ENCODE measurements at places on chromosomes 1 and 21. TPM values are rescaled to one million over a fixed set of nuclear protein-coding genes. Genes with fewer than 3 reads are reported as not detected.

The OPTC gene
- total RNA-seq = not detected

The EPHA10 gene
- total RNA-seq = 2.3 TPM

DNA sequence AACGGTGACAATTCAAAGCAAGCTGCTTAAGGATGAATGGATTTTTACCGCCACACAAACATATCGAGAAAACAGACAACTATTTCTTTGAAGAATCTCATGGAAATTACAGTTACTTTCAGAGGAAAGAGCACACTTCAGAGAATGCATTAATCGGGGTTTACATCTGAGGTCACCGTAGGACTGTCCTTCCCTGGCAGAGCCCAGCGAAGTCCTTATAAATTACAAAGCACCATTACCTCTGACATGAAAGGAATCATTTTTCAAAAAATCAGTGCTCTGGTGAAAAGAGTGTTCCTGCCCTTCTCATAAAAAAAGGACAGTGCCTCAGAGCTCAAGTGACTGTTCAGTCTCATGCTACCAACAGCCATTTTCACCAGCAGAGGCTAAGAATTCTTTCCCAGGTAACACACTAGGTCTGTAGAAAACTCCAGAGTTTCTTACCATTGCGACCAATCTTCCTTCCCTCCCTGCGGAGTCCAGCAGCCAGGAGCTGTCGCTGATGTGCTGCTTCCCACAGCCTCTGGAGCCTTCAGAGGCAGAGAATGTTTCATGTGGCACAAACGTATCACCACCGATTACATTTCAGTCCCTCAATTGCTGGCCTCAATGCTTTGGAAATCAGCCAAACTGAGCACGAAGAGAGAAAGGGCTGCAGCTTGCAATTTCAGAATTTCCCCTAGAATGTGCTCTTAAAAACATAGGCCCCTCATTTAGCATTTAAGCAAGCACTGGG is 75.4 kb downstream of the PLD5 start:
- no peak for DNase-seq
- no peaks in the 10 kb centered on the region for H3K4me1 ChIP-seq
- no peak overlapping the region for H3K27ac ChIP-seq
- peaks cover 9% of the 10 kb centered on the region for H3K27me3 ChIP-seq
- H3K36me3 ChIP-seq = no peaks in the 10 kb centered on the region

DNA sequence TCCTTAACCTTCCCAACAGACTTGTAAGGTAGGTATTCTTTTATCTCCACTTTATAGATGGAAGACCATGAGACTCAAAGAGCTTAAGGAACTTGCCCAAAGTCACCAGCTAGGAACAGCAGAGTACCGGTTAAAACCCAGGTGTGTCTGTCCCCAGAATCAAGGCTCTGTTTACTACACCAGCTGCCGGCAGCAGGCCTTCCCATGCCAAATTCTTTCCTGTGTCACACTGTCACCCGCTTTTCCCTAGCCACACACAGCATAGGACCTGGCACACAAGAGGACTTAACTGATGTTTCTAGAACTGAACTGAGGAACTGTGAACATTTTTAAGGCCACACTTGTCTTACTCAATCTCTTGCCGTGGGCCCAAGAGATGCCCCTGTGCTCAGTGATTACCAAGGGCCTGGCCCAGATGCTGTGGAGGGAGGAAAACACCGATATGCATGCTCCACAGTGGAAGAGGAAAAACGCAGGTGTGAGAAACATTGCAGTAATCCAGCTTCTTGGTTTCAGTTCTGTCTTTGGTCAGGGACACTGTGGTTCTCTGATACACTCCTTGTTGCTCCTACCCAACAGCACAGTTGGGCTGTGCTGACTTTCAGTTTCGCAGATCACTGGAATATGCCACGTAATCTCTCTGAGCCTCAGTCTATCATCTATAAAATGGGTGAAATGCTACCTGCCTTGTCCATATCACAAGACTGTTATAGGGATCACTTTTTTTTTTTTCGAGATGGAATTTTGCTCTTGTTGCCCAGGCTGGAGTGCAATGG is 13.9 kb upstream of the LY9 start:
- peak overlapping the region; percentile 53 for H3K27ac ChIP-seq
- no peaks in the 10 kb centered on the region for H3K36me3 ChIP-seq
- DNase-seq = no peak
- H3K27me3 ChIP-seq = no peaks in the 10 kb centered on the region
- H3K4me1 ChIP-seq = no peaks in the 10 kb centered on the region

- H3K27ac ChIP-seq = no peak overlapping the region
- DNase-seq = peak; percentile 40
- peaks cover 2% of the 10 kb centered on the region for H3K4me1 ChIP-seq
- H3K36me3 ChIP-seq = no peaks in the 10 kb centered on the region
- H3K4me3 ChIP-seq = no peak overlapping the region
Observed at GRCh38 chr1:28971980-28972771, 57.8 kb downstream of the EPB41 start.

- no peaks in the 10 kb centered on the region for H3K27me3 ChIP-seq
- no peaks in the 10 kb centered on the region for H3K36me3 ChIP-seq
- H3K27ac ChIP-seq = no peak overlapping the region
- no peak for DNase-seq
Observed at GRCh38 chr1:92409946-92410549, 76.7 kb downstream of the GFI1 start.

GRCh38 chr1:157239936-157240335 is 101.7 kb upstream of the ETV3 start:
- H3K27me3 ChIP-seq = peaks cover 5% of the 10 kb centered on the region
- no peak overlapping the region for H3K4me3 ChIP-seq
- H3K27ac ChIP-seq = no peak overlapping the region
- DNase-seq = no peak
- no peaks in the 10 kb centered on the region for H3K36me3 ChIP-seq
- peaks cover 3% of the 10 kb centered on the region for H3K4me1 ChIP-seq

DNA sequence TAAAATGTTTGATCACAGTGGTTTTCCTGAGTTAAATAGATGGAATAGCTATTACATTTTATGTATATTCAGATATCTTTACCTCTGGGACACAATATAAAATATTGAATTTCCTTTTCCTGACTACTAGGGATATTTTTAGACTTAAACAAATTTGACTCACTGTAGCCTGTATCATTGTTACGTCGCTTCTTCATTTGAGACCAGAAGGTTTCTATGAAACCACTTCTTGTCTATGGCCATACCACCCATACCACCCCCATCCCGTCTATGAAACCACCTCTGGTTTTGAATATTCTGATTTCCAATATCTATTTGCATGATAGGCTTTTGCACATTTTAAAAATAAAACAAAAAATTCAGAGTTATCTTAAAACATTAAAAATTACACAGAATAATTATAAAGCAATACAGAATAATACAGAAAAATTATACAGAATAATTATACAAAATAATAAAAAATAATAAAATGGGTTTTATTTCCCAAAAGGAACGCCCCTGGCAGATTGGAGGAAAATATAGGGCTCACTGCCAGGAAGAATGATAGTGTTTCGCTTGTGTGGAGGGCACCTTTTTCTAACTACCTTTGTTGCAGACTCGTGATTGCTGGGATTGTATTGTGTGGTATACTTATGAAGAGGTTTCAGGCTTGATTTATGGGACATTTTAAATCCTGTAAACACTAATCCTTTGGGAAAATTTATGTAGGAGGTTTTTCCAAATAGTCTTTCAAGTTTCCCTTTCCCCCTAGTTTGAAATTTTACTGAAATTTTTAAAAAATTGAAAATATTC is 4.7 kb downstream of the SPEN start:
- peaks cover 53% of the 10 kb centered on the region for H3K4me1 ChIP-seq
- no peaks in the 10 kb centered on the region for H3K36me3 ChIP-seq
- H3K4me3 ChIP-seq = no peak overlapping the region
- H3K27ac ChIP-seq = no peak overlapping the region

DNA sequence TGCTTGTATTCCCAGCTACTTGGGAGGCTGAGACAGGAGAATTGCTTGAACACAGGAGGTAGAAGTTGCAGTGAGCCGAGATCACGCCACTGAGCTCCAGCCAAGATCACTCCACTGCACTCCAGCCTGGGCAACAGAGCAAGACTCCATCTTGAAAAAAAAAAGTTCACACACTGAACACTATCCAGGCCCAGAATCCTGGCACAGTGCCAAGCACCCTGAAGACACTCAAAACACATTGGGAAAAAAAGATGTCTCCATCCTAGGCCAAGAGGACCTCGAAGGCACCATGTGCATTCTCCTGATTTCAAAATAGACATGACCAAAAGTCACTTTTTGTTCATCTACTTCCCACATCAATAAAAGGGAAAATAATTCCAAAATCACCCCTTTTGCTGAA is 38.7 kb downstream of the SLC9A1 start:
- H3K4me3 ChIP-seq = no peak overlapping the region
- DNase-seq = no peak
- H3K27ac ChIP-seq = peak overlapping the region; percentile 84
